Endothelial cell of umbilical vein (primary cell): ENCODE measurements at places on chromosomes 13 and 19. TPM values are rescaled to one million over a fixed set of nuclear protein-coding genes. Genes with fewer than 3 reads are reported as not detected.

- H3K27ac ChIP-seq, result no peak overlapping the region
- H3K27me3 ChIP-seq, result peaks cover 30% of the 10 kb centered on the region
Observed at GRCh38 chr13:110576070-110576394, 14.5 kb upstream of the RAB20 start.

GRCh38 chr13:45333251-45333976 is 7.6 kb downstream of the TPT1 start:
- H3K36me3 ChIP-seq, result peaks cover 30% of the 10 kb centered on the region
- no peak for DNase-seq
- H3K27ac ChIP-seq, result no peak overlapping the region
- H3K27me3 ChIP-seq, result no peaks in the 10 kb centered on the region
- H3K4me3 ChIP-seq, result no peak overlapping the region

DNA sequence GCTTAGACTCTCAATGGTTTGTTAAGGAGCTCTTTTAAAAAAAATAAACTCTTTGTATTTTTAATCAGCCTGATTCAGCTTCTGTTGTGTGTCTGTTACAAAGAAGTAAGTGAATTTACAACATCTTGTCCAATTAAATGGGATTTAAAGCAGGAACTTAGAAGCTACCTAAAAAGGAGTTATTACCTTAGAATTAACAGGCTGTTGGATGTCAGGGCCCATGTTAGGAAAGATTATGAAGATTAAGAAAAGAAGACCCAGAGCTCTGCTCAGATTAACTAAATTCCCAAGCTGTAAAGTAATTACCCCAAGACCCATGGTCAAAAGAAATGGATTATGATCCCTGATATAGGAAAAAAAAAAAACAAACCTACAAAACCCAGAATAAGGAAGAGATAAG is 44.1 kb upstream of the ZNF780A start:
- H3K36me3 ChIP-seq, result no peaks in the 10 kb centered on the region
- no peak for DNase-seq
- H3K4me1 ChIP-seq, result no peaks in the 10 kb centered on the region
- H3K4me3 ChIP-seq, result no peak overlapping the region
- peaks cover 8% of the 10 kb centered on the region for H3K27me3 ChIP-seq

DNA sequence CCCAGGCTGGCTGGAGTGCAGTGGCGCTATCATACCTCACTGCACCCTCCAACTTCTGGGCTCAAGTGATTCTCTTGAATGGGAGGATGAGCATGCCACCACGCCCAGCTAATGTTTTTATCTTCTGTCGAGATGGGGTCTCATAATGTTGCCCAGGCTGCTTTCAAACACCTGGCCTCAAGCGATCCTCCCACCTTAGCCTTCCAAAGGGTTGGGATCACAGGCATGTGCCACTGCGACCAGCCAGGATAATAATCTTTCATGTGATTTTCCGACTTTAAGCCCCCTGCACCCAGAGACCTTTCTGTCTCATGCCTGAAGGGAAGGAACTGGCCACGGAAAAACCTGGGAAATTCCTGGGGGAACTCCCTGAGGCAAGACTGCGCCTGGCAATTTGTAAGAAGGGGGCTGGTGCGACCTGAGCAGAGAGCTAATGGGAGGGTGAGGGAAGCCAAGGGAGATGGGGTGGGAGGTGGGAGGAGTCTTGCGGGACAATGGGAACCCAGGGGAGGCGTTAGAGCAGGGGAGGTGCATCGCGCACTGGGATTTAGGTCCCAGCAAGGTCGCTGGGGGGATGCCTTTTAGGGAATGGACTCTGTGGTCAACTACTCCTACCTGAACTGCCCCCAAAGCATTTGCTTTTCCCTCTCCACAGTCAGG is 1.2 kb upstream of the CCDC124 start:
- H3K27me3 ChIP-seq, result no peaks in the 10 kb centered on the region
- peak; percentile 15 for DNase-seq
- H3K36me3 ChIP-seq, result no peaks in the 10 kb centered on the region
- H3K27ac ChIP-seq, result no peak overlapping the region

GRCh38 chr13:90746230-90746629 is 601.3 kb upstream of the MIR17HG start:
- no peaks in the 10 kb centered on the region for H3K27me3 ChIP-seq
- H3K36me3 ChIP-seq, result no peaks in the 10 kb centered on the region
- H3K4me3 ChIP-seq, result no peak overlapping the region
- H3K4me1 ChIP-seq, result no peaks in the 10 kb centered on the region
- DNase-seq, result no peak

GRCh38 chr13:20814224-20814910 is 40.6 kb upstream of the EEF1AKMT1 start:
- no peaks in the 10 kb centered on the region for H3K27me3 ChIP-seq
- DNase-seq, result peak; percentile 98
- H3K27ac ChIP-seq, result peak overlapping the region; percentile 99
- H3K4me1 ChIP-seq, result peaks cover 44% of the 10 kb centered on the region

- no peak overlapping the region for H3K27ac ChIP-seq
- H3K27me3 ChIP-seq, result no peaks in the 10 kb centered on the region
- DNase-seq, result no peak
Observed at GRCh38 chr13:51346397-51346796, 6.9 kb downstream of the SERPINE3 start.

DNA sequence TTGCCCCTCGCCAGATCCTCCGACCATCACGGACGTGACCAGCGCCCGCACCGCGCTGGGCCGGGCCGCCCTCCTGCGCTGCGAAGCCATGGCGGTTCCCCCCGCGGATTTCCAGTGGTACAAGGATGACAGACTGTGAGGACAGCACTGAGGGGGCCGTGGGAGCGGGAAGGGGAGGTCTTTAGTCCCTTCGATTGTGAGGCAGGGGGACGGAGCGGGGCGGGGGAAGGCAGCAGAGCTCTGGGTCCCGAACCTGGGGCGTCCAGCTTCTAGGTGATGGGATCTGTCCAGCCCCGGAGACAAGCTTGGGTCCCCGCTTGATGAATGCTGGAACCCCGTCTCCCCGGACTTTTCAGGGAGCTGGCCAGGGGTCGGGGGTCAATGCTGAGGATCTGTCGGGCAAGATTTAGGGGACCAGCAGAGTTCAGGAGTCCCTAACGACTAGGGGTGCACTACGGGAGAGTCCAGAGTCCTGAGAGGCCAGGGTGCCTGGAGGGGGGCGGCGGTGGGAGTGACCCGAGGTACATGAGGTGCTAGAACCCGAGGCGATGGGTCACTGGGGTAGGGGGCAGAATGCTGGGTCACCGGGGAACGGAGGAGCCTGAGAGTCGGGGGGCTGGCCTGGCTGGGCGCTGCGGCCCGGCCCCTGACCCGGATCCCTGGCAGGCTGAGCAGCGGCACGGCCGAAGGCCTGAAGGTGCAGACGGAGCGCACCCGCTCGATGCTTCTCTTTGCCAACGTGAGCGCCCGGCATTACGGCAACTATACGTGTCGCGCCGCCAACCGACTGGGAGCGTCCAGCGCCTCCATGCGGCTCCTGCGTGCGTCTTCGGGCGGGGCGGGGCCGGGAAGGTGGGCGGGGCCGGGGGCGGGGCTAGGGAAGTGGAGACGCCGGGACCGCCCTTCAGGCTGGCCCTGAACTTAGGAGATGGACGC is 14.6 kb downstream of the VSIG10L start:
- no peak overlapping the region for H3K27ac ChIP-seq
- no peaks in the 10 kb centered on the region for H3K36me3 ChIP-seq
- peaks cover 7% of the 10 kb centered on the region for H3K27me3 ChIP-seq
- no peaks in the 10 kb centered on the region for H3K4me1 ChIP-seq
- DNase-seq, result peak; percentile 30
- no peak overlapping the region for H3K4me3 ChIP-seq

GRCh38 chr13:49146950-49147355 is 73.2 kb upstream of the MLNR start:
- H3K27ac ChIP-seq, result peak overlapping the region; percentile 85
- DNase-seq, result peak; percentile 85
- peaks cover 20% of the 10 kb centered on the region for H3K4me1 ChIP-seq
- H3K27me3 ChIP-seq, result no peaks in the 10 kb centered on the region

- no peaks in the 10 kb centered on the region for H3K36me3 ChIP-seq
- no peak overlapping the region for H3K27ac ChIP-seq
- no peaks in the 10 kb centered on the region for H3K4me1 ChIP-seq
- no peak overlapping the region for H3K4me3 ChIP-seq
- no peaks in the 10 kb centered on the region for H3K27me3 ChIP-seq
Observed at GRCh38 chr13:67175836-67176459, 54.2 kb downstream of the PCDH9 start.

- H3K36me3 ChIP-seq, result no peaks in the 10 kb centered on the region
- no peak for DNase-seq
- H3K27ac ChIP-seq, result no peak overlapping the region
- no peak overlapping the region for H3K4me3 ChIP-seq
- H3K4me1 ChIP-seq, result no peaks in the 10 kb centered on the region
Observed at GRCh38 chr19:31301306-31301980, 47.8 kb downstream of the TSHZ3 start.

GRCh38 chr13:28734906-28735305 is 16.1 kb upstream of the SLC46A3 start:
- no peak overlapping the region for H3K27ac ChIP-seq
- no peak overlapping the region for H3K4me3 ChIP-seq
- no peaks in the 10 kb centered on the region for H3K4me1 ChIP-seq
- peaks cover 23% of the 10 kb centered on the region for H3K27me3 ChIP-seq

DNA sequence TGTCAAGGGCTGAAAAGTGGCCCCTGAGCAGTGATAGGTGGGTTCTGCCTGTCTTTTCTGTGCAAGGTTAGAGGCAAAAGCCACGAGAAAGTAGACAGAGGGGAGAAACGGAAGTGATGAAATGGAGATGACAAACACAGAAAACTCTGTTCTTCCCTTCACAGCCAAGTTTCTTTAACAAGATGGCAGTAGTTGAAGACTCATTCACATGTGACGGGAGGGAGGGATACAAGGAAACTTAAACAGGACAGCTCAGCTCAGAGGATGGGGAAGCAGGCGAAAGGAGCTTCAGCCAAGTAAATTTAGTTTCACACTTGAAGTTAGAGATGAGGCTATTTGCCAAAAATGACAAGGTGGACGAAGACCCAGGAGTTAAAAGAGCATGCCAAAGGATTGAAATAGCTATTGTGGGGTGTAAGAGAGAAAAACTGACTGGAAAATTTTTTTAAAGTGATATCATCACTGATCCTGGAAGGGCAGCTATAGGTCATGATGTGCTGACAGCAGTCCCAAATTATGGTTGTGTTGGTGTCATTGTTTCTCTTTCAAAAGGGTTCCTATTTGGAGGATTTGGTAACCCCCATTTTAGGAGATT is 347.9 kb downstream of the EFNB2 start:
- DNase-seq, result no peak
- no peak overlapping the region for H3K27ac ChIP-seq
- H3K4me1 ChIP-seq, result no peaks in the 10 kb centered on the region
- H3K36me3 ChIP-seq, result no peaks in the 10 kb centered on the region
- H3K27me3 ChIP-seq, result no peaks in the 10 kb centered on the region
- no peak overlapping the region for H3K4me3 ChIP-seq

GRCh38 chr13:113813749-113814434 is 50.0 kb downstream of the GAS6 start:
- H3K36me3 ChIP-seq, result no peaks in the 10 kb centered on the region
- peak; percentile 25 for DNase-seq
- no peaks in the 10 kb centered on the region for H3K27me3 ChIP-seq
- peaks cover 6% of the 10 kb centered on the region for H3K4me1 ChIP-seq
- no peak overlapping the region for H3K4me3 ChIP-seq

DNA sequence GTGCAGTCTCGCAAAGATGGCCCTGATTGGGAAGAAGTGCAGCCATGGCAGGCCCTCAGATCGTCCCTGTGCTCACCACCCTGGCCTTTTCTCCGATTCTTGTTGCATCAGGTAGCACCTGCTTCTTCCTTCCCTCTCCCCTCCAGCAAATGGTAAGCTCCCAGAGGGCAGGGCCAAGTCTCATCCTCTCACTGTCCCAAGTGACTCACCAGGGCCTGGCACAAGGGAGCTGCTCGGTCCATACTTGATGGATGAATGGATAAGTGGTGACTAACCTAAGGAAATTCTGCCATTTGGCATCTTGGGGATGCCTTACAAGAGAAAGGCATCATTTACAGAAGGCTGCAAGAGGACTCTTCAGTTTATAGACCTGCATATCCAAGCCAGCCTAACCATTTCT is 84.9 kb downstream of the ZIC5 start:
- H3K27me3 ChIP-seq, result no peaks in the 10 kb centered on the region
- no peaks in the 10 kb centered on the region for H3K36me3 ChIP-seq
- H3K4me3 ChIP-seq, result no peak overlapping the region

DNA sequence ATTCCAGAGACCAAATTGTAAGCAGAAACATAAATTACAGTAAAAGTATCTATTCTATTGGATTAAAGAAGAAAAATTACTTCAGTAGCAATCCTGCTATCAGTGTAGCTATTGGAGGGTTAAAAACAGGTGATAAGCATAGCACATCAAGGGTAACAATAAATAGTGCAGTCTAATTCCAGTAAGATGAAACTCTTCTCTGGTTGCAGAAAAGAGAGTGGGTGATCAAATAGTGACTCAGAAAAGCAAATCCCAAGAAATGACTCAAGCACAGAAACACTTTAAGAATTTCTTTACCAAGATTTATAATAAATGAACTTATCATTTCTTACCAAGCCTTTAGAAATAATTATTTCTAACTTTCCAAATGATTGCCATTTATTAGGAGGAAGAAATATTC is 135.7 kb downstream of the LMO7 start:
- no peaks in the 10 kb centered on the region for H3K27me3 ChIP-seq
- H3K4me3 ChIP-seq, result no peak overlapping the region
- H3K36me3 ChIP-seq, result no peaks in the 10 kb centered on the region
- peak; percentile 44 for DNase-seq
- peaks cover 18% of the 10 kb centered on the region for H3K4me1 ChIP-seq

DNA sequence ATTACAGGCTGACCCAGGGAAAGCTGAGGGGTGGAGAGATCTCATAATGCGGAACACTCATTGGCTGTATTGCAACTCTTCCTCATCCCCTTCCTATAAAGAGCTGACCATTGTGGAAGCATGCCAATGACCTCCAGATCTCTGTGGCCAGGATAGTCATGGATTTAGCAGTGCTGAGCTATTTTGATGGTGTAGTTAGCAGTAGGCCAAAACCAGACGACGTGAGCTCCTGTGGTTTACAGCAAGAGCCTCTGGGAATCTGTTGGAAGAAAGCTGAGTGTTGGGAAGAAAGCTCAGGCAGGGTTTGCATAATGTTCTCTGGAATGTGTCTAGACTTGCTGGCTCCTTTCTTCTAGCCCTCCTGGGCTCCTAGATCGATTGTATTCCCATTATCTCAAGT is 187.5 kb upstream of the GPC6 start:
- no peaks in the 10 kb centered on the region for H3K27me3 ChIP-seq
- no peaks in the 10 kb centered on the region for H3K36me3 ChIP-seq
- no peak for DNase-seq
- H3K27ac ChIP-seq, result no peak overlapping the region

- DNase-seq, result no peak
- H3K27me3 ChIP-seq, result no peaks in the 10 kb centered on the region
- no peaks in the 10 kb centered on the region for H3K36me3 ChIP-seq
- H3K27ac ChIP-seq, result no peak overlapping the region
Observed at GRCh38 chr19:2963122-2963521, 14.2 kb upstream of the TLE6 start.

SGCG gene
- 0.21 and 0.22 TPM in 2 replicates for polyA plus RNA-seq

FXYD3 gene
- polyA plus RNA-seq, result not detected in 2 replicates

PALM gene
- polyA plus RNA-seq, result 3.9 and 5.7 TPM in 2 replicates

RNF17 gene
- polyA plus RNA-seq, result 0.14 and 0.30 TPM in 2 replicates

CLEC17A gene
- polyA plus RNA-seq, result 0.07 TPM in 1 of 2 replicates, not detected in the other

FUT2 gene
- not detected in 2 replicates for polyA plus RNA-seq

CERS1 gene
- polyA plus RNA-seq, result 8.5 and 11.0 TPM in 2 replicates

PIK3R2 gene
- polyA plus RNA-seq, result 7.5 and 8.1 TPM in 2 replicates

NR2C2AP gene
- 11.9 and 13.4 TPM in 2 replicates for polyA plus RNA-seq

SPACA4 gene
- not detected in 2 replicates for polyA plus RNA-seq

ZNF708 gene
- polyA plus RNA-seq, result 0.99 and 1.7 TPM in 2 replicates

LYPD5 gene
- 0.11 and 0.28 TPM in 2 replicates for polyA plus RNA-seq
